ENCODE measurements at places on chromosomes 7 and 10.

DNA sequence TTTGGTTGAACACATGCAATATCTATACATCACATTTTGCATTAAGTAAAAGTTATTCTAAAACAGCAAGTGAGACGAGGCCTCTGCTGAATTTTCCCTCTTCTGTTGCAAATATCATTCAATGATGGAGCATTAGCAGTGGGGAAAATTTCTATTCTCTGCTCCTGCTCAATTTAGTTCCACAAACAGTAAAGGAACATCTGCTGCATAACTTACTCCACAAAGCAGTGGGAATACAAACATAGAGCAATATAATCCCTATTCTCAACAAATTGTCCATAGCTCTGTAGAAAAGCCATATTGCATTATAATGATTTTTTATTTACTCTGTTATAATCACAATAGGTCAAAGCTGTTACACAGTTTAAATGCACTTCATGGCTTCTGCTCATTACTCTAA lies 5.9 kb downstream of the AGR3 start:
- DNase-seq: no peak

DNA sequence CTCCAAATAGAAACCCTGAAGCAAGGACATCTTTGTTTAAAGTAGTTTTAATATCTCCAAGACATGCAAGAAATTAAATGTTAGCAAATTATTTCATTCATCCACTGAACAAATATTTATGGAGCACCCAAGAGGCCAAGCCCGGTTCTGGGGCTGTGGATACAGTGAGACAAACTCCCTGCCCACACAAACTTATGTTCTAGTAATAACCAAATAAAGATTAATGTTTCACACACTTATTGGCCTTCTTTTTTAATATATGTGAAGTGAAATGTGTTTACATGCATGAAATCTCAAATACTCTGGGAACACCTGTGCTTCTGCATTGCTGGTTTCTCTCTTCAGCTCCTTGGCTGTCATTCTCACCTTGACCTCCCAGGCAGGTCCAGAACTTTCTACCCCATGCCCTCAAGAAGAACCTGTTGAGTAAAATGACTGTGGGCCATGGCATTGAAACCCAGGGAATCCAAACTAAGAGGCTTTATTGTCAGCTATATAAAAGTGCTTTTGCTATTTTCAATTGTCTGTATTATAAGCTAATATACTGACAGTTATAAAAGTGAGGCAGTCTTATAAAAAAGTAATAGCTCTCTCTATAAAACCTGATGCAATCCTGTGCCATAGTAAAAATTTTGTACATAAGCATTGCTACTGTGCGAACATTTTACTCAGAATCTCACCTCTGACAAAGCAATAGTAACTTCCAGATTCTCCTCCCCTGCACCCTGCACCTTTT lies 43.7 kb downstream of the SVIL start:
- no peak for DNase-seq

- no peak for DNase-seq
Measured at GRCh38 chr10:62541811-62542210, 167.6 kb downstream of the ZNF365 start.

GRCh38 chr10:57917019-57917418 lies 350.7 kb downstream of the IPMK start:
- DNase-seq: no peak

DNA sequence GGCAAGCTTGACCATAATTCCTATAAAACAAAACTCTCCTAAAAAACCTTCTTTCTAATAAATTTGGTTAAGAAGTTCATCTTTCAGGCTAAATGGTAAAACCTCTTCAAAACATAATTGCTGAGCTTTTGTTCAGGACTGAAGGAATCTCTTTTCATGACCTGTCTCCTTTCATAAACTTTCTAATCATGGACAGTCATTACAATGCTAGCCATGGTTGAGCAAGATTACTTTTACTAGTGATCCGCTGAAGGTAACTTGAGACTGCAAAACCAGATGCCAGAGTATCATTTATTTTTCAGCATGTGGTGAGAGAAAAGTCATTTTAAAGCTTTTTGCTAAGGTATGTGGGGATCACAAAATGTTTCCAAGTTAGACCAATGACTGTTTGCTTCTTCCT lies 186.4 kb upstream of the RHOBTB1 start:
- DNase-seq: no peak

- DNase-seq: no peak
Measured at GRCh38 chr10:44394696-44395381, 9.9 kb upstream of the CXCL12 start.

DNA sequence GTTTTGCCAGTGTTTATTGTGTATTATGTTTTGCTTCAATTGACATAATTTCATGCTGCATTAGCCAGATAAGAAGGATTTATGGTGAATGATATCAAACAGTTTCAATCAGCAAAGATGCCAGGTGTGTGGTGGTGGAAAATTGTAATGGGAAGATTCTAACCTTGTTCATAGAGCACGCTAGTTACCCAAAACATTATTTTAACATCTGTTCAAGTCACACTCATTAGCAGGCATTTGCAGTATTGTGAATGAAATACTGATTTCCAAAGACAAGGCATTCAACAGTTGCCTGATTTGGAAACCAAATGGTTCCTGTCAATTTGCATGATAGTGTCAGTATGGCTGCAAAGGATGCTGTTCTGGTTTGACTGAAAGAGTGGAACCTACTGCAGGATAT lies 129.7 kb downstream of the EPC1 start:
- DNase-seq: no peak

- no peak for DNase-seq
Measured at GRCh38 chr7:92259610-92260247, 14.0 kb downstream of the ANKIB1 start.

DNA sequence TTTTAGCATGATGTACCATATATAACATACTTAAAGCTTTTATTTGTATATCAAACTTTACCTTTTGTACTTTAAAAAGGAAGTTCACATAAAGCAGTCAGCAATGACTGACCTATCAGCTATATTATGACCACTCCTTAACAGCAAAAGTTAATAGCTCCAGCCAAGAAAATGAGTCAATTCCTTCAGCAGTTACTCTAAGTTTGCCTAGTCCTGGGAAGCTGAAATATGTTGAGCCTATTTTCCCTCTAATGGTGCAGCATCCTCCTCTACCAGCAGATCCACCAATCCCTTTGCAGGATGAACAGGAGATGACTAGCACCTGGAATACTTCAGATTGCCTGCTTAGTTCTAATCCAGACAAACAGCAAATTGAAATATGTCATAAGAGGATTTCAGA lies 64.2 kb downstream of the CUL2 start:
- DNase-seq: no peak

DNA sequence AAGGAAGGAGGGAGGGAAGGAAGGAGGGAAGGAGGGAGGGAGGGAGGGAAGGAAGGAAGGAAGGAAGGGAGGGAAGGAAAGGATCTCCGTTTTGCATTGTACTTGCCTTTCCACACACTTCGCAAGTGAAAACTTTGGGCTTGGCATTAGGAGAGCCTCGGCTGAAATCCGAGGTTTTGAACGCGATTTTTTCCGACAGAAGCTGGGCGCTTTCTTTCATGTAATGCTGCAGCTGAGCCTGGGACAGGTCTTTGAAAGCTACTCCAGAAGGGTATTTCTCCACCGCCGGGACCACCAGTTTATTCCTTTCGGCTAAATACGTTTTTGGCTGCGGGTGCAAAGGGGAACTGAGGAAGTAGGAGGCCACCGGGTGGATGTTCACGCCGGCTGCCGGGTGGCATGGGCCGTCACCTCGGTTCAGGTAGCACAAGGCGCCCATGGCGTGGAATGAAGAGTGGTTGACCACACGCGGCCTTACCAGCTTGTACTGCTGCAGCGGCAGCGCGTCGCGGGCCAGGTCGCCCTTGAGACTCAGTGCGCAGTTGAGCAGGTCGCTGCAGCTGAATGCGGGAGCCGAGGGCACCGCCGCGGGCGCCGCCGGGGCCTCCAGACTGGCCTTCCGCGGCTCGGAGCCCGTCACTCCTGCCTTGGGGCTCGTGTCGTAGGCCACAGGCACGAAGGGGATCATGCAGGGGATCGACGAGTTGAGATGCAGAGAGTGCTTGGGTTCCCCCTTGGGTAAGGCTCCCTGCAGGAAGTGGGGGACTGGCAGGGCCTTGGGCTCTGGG lies 825 bp downstream of the FEZF1 start:
- DNase-seq: no peak

GRCh38 chr10:12902135-12902572 lies 99.4 kb downstream of the CCDC3 start:
- no peak for DNase-seq

GRCh38 chr7:66928388-66928787 lies 7.4 kb downstream of the TMEM248 start:
- DNase-seq: no peak

DNA sequence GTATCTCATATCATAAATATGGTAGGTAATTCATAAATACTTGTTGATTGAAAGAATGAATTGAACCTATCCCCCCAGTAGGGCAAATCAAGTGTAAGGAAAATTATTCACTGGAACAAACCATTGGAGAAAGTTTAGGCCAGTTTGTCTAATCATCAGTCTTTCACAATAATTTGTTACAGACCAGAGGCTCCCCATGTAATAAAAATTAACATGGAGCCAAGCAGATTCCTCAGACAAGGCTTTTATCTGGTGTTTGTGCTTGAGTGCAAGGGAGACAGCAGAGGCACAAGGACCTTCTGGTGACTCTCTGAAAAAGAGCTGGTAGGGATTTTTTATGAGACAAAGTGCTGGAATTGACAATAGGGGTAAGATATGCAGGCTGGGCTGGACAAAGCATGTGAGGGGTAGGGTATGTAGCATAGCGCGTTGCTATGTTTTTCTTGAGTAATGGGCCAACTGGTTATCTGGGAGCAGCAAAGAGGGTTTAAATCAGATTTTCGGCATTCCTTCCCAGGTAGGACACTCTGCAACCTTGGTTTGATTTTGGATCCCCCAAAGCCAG lies 7.8 kb upstream of the PANK1 start:
- DNase-seq: no peak

- no peak for DNase-seq
Measured at GRCh38 chr7:129798616-129799349, 154.0 kb downstream of the UBE2H start.

DNA sequence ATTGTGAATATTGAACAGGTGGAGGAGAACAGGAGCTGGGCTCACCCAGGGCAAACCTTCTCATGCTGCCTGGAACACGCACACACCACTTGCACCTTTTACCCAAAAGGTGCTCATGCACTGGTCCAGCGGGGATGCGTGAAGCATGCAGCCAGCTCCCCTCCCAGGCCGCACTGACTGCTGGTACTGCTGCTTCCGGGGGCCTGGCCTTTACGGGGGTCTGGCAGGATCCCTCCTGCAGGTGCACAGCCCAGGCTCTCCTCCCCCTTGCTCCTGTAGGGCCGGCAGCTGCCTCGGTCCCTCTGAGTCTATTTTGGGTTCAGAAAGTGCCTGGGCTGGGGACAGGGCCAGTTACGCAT lies 221.7 kb downstream of the DNAJB6 start:
- no peak for DNase-seq

DNA sequence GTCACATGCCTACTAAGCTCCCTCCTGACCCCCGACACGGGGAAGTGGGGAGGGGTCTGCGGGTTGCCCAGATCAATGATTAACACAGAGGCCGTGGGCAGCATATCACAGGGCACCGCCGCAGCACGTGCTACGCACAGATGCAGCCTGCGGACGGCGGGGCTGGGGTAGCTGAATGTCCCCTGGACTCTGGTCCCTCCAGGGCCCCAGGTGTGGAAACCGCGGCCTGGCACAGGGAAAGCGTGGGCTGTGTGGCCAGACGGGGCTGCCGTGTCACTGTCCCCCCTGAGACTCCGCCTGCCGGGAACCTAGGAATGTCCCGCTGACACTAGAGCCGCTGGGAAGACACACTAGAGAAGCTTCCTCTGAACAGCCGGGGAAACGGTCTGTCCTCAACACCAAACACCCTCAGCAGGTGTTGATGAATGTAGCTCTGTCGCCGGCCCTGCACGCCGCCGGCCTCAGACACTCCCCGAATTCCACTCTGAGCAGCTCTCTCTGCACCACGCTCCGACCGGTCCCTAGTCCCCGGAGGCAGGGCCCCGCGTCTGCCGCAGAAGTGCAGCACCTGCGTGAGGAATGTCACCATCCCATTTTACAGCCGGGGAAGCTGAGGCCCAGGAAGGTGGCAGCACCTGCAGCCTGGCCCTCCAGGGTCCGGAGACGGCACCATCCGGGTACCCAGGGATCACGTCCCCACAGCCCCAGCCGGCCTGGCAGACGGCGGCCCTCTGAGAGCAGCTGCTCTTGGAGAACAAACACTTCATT lies 33.4 kb upstream of the PDGFA start:
- DNase-seq: no peak

DNA sequence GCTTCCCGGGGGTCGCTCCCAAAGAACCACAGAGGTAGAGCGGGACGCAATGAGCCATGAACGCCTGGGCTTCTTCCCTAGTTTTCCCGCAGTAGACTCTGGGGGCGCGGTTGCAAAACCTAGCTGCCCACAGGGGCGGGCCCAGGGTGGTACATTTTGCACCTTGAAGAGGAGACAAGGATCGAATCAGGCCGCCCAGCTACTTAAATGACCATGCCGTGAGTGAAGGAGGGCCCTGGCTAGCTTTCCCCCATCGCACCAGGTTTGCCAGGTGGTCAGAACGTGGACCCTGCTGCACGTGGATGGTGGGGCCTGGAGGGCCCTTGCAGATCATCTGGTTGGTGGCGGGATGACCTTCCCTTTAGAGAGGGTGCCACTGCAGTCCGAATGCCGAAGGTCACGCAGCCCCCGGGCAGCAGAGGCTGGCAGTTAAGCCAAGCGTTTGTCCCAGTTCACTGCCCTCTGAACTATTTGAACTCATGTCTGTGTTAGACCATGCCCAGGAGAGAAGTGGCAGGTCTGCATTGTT lies 604 bp upstream of the SHTN1 start:
- no peak for DNase-seq

DNA sequence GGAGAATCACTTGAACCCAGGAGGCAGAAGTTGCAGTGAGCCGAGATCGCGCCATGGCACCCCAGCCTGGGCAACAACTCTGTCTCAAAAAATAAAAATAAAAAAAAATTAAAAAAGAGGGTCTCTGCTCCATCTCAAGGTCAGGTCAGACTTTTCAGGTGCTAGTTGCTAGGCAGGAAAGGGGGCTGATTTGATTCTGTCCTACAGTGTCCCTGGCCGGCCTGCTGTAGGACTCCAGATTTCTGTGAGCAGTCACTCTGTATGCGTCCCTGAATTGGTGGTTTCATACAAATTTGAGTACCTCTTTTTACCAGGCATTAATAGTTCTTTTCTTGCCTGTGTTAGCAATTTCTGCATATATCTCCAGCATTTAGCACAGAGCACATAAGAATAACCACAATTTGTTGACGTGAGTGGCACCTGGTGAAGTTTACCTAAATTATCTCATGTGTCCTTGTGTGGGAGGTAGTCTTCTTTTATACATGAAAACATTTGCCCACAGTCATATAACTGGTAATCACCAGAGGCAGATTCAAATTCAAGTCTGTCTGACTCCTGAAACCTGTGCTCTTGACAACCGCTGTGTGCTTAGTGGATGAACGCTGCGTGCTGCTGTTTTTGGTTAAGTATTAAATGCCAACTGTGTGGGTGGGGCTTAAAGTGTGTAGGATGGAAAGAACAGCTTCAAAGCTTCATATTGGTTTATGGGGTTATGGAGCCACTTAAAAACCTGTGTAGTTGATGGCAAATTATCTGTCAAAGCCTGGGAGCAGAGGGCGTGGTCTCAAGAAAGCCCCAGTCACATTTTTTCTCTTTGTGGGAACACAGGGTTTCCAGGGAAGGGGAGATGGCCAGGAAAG lies 3.2 kb upstream of the ZNF775 start:
- DNase-seq: no peak
